Activated T-cell treated with anti-CD3 and anti-CD28 coated beads, Interleukin-2, amount 50 U/mL, for 1 hour (primary cell): ENCODE measurements at places on chromosomes 12 and 14.

DNA sequence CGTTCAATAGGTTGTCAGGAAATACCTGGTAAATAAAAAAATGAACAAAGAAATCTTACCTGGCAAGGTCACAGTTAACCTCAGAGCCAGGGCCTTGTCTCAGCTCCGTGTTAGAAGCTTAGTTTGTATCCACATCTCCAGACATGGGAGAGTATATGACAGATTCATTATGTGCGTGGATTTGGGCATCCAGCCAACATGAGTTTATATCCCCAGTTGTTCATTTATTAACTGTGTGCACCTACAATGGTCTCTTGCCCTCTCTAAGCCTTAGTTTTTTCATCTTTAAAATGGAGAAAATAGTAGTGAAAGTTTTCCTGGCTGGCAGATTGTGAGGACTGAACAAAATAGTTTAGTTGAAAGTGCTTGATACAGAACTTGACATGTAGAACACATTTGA, 437.8 kb downstream of the NPAS3 start:
- no peak for DNase-seq

DNA sequence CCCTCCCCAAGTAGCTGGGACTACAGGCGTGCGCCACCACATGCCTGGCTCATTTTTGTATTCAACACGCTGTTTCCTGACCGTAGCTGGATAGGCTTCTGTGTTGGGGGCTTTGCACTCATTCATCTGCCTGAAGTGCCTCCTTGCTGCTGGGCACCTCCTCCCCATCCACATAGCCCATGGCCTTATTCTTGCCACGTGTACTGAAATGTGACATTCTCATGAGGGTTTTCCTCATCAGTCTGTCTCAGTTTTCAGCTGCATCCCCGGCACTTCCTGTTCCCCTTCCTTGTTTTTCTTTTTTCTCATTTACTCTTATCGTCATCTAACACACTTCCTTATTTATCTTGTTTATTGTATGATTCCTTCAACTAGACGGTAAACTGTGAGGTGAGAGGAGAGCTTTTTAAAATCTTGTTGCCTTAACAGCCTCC, 36.6 kb downstream of the RCOR1 start:
- no peak for DNase-seq

DNA sequence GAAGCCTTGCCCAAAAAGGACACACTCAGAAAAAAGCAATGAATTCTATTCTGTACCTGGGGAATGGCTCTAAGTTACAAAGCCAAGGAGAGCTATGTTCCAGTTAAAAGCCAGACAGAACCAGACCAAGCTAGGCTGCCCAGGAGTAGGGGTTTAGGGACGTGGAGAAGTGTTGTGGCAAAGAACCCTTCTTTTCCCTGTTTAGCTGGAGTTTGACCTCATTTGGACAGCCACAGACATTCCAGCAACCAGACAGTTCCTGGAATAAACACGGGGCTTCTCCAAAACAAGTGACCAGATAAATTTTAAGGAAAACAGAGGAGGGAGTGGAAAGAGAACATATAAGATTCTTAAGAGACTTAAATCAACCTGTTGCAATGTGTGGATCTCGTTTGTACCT, 62.3 kb downstream of the GCH1 start:
- DNase-seq = no peak

GRCh38 chr12:45034861-45035265, 16.0 kb downstream of the DBX2 start:
- no peak for DNase-seq

- DNase-seq = peak; percentile 40
Observed at GRCh38 chr12:120820884-120821510, 83.2 kb downstream of the SPPL3 start.

DNA sequence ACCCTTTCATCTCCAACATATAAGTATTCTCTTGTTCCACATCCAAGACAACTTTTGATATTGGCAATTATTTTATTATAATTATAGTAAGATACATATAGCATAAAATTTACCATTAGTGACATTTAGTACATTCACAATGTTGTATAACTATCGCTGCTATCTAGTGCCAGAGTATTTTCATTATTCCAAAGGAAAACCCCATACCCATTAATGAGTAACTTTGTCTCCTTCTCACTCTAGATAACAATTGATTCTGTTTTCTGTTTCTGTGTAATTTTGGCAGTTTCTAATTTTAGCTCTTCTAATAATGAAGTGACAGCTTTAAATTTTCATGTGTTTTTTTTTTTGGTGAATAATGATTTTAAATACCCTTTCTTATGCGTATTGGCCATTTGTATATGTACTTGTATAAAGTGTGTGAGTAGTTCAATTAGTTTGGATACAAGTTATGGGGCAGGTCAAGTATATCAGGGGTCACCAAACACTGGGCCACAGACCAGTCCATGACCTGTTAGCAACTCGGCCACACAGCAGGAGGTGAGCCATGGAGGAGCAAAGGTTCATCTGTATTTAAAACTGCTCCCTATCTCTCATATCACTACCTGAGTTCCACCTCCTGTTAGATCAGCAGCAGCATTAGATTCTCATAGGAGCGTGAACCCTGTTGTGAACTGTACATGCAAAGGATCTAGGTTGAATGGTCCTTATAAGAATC, 97.2 kb upstream of the SYT1 start:
- DNase-seq = no peak

DNA sequence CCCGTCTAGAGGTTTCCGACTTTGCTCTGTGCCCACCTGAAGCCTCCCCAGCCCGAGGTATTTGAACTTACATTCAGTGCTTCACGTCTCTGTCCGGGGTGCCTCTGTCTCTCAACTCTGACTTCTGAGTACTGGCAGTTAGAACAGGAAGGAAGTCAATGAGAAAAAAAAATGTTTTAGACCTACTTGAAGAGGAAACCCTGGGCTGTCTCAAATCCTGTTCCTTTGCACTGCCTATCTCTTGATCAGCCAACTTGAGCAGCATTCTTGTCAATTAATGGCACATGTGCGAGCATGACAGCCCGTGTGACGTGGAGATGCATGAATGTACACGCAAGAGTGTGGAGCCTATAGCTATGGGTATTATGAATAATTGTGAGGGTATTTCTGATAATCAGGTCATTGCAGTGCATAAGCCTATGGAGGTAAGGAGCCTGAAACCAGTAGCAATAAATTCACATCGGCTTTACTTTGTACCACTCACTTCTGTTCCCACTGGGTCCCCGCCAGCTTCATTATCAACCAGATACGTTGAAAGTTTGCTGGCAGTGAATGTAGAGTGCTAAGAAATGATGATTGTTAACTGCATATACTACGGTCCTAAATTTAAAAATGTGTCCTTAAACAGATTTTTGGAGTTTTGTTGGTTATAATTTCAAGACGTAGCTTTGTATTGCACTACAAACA, at the start of gene ARHGDIB:
Gene ARHGDIB (minus strand): TSS at position 136 of the 687 bp plus-strand sequence. CDS start 10,889 bp downstream, outside the sequence.
- peak; percentile 76 for DNase-seq

- no peak for DNase-seq
Observed at GRCh38 chr14:103855734-103856095, 8.3 kb upstream of the PPP1R13B start.

GRCh38 chr14:30648471-30648870, 26.4 kb downstream of the SCFD1 start:
- no peak for DNase-seq

DNA sequence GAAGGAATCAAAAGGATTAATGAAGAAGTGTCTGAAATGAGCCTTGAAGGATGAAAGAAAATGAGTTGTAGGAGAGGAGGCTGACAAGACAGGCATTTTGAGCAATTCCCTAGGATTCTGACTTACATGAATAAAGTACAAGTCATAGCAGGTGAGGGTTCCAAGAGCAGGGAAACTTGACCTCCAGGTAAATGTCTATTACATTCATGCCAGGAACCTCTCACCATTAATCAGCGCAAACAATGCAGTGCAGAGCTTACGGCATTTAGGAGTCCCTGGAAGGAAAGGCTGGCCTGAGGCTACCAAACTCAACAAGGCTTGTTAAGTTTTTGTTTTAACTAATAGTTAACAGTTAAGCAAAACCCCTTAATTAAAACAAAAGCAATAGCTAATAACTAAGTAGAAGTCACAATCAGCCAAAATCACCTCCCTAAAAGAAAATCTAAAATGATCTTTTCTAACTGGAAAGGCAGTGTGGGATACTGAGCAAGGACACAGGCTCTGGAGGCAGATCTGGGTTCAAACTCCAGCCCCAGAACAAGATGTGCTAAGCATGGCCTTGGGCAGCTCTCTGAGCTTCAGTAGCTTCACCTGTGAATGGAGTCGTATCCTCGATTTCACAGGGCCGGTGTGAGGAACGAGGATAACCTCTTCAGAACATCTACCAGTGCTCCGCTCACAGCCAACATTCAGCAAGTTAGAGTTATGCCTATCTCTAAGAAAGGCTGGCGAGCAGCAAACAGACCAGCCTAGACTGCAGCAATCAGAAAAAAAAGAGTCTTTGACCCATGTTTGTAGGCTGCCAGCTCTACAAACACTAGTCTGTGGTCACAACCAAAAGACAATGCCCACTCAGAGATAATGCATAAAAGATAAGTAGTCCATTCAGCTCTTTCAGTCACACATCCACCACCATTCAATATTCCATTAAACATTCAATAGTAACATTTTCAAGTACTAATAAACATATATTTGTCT, 16.9 kb downstream of the PPTC7 start:
- no peak for DNase-seq

DNA sequence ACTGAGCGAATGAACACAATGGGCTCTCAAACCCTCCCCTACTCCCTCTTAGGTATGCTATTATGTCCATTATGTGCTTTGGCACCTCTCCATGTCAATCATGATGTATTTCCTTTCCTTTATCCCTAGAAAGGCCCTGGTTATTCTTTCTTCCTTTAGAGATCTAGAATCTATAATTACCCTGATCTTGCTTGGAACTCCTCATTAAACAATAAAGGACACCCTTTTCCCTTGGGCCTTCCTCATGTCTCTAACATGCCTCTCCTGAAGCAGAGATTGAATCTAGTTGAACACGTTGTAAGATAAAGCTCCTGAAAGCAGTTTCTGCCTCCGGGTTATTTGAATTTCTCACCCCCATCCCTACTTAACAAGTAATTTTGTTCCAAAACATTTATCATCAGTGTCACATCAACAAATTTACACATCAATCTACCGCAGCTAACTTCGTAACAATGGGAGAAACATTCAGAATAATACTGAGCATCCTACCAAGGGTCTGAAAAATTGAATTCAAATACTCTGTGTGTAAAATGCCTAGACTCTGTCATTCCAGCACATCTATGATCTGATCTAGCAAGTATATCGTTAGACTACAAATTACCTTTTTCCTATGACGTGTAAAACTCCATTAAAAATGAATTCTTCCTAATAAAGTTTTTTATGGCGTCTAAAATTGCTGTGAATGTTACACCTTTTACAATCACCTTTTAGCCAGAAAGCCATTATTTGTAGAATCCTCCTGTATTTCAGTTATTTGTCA, 5.4 kb downstream of the USP44 start:
- DNase-seq = no peak

DNA sequence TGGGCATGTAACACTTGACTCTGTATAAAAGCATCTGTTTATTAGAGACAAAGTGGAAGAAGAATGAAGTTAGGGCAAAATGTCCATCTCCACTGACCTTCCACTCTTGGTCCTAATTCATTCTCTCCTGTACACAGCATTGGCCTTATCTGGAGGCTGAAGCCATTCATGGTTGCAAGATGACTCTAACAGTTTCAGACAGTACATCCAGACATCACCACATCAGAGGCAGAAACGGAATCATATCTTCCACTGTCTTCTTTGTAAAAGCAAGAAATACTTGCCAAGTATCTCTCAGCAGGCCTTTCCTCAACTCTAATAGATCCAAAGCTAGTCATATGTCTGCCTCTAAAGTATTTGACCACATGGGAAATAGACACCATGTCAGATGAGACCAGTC, 41.1 kb downstream of the PTHLH start:
- no peak for DNase-seq

DNA sequence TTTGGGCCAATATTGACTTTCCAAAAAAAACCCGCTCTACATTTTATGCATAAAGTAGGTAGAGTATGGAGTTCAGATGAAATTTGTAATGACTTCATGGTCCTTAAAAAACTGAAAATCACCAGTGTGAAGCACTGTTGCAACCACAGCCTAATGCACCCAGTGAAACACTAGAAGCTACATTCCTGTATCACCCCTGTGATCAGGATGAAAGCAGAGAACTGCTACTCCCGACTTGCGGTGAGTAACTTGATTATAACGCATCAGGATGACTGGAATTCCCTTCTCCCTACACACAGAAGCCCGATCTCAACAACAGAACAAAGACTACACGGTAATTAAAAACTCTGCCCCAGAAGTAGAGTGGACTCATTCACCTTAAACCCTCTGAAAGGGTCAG, 33.8 kb downstream of the SPTB start:
- no peak for DNase-seq

- no peak for DNase-seq
Observed at GRCh38 chr12:47023953-47024352, 55.5 kb upstream of the PCED1B start.

- peak; percentile 45 for DNase-seq
Observed at GRCh38 chr14:97777622-97778355, 980.6 kb downstream of the VRK1 start.

DNA sequence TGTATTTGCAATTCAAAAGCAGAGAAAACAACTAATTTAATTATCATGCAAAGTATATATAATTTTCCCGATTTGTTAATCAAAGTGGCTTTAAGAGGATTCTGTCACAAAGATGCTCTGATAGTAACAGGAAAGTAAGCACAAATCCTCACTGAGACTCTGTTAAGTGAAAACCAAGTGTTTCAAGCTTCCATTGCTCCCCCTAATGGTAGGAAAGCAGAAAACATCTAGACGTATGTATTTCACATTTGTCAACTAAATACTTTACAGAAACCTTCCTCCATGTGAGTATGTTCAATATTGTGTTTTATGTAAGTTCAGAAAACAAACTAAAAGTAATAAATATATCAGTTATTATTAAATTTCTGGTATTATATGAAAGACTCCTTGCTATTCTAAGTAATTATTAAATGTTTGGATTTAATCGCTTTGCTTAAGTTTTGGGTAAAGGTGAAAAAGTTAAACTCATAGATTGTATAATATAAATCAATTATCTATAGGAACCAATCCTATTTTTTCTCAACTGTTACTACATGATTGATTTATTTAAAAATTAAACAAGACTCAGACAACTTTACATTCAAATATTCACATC, 1.5 kb upstream of the NTS start:
- no peak for DNase-seq

GRCh38 chr12:480831-481816, 21.4 kb downstream of the B4GALNT3 start:
- DNase-seq = no peak

DNA sequence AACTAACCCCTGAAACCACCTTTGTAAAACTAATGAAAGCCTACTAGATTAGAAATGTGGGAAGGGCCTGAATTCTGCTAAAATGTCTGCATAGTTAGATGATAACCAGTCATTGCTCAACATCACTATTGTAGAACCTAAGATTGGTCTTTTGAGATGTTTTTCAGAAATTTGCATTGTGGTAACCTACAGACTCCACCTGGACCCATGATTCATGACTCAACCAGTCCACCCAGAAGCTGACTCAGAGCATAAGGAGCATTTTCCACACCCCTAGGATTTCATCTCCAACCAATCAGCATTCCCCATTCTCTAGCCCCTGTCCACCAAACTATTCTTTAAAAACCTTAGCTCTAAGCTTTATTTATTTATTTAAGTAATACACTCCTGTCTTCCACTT, 30.4 kb upstream of the CHGA start:
- no peak for DNase-seq

- no peak for DNase-seq
Observed at GRCh38 chr14:68797121-68797670, 4.3 kb upstream of the ZFP36L1 start.

- no peak for DNase-seq
Observed at GRCh38 chr14:37186865-37187264, 10.9 kb upstream of the MIPOL1 start.
